Nasal cavity respiratory epithelium epithelial cell of viscerocranial mucosa (primary cell): ENCODE measurements at places on chromosomes 11 and 22. TPM values are rescaled to one million over a fixed set of nuclear protein-coding genes. Genes with fewer than 3 reads are reported as not detected.

The H19 gene
- 2.9 and 3.8 TPM in 2 replicates for total RNA-seq

The PYGM gene
- total RNA-seq, result 0.34 and 0.50 TPM in 2 replicates

The C11orf42 gene
- not detected in 2 replicates for total RNA-seq

The RAB39A gene
- not detected in 2 replicates for total RNA-seq

The TMEM258 gene
- total RNA-seq, result 38.6 and 108 TPM in 2 replicates

The ADAMTS15 gene
- 0.28 TPM in 1 of 2 replicates, not detected in the other for total RNA-seq

The GSTT2B gene
- 0.21 and 0.34 TPM in 2 replicates for total RNA-seq

The BEST1 gene
- 2.3 and 2.4 TPM in 2 replicates for total RNA-seq

The GRM5 gene
- total RNA-seq, result under 0.01 TPM in 1 of 2 replicates, not detected in the other

The FLRT1 gene
- 0.14 and 0.34 TPM in 2 replicates for total RNA-seq

The CRYBA4 gene
- total RNA-seq, result not detected in 2 replicates

The TAF6L gene
- 19.1 and 21.2 TPM in 2 replicates for total RNA-seq

The CSF2RB gene
- total RNA-seq, result under 0.01 TPM in 2 replicates

The GALNT18 gene
- 14.4 and 36.7 TPM in 2 replicates for total RNA-seq

The FOLR1 gene
- 4.7 TPM in 1 of 2 replicates, not detected in the other for total RNA-seq

The OR8D1 gene
- total RNA-seq, result not detected in 2 replicates

The SLN gene
- total RNA-seq, result not detected in 2 replicates

The XKR3 gene
- total RNA-seq, result not detected in 2 replicates

The ISX gene
- total RNA-seq, result not detected in 2 replicates

The BARX2 gene
- 2.7 and 4.1 TPM in 2 replicates for total RNA-seq

The SFI1 gene
- 7.9 and 13.3 TPM in 2 replicates for total RNA-seq

The CHADL gene
- total RNA-seq, result 1.4 and 2.1 TPM in 2 replicates

The FAT3 gene
- total RNA-seq, result 0.07 TPM in 1 of 2 replicates, not detected in the other

The DRICH1 gene
- 0.43 TPM in 1 of 2 replicates, not detected in the other for total RNA-seq

The DNAJB7 gene
- not detected in 2 replicates for total RNA-seq

The GGTLC2 gene
- total RNA-seq, result not detected in 2 replicates

The ANKK1 gene
- total RNA-seq, result 0.68 and 2.3 TPM in 2 replicates

The MIAT gene
- total RNA-seq, result 0.34 and 0.57 TPM in 2 replicates

The DNAJB13 gene
- total RNA-seq, result 0.43 TPM in 1 of 2 replicates, not detected in the other

The KDELR3 gene
- 4.0 and 9.2 TPM in 2 replicates for total RNA-seq
